Breast epithelium (tissue), 4 donors: ENCODE measurements at places on chromosomes 11 and 22. TPM values are rescaled to one million over a fixed set of nuclear protein-coding genes. Genes with fewer than 3 reads are reported as not detected.

GRCh38 chr11:85768473-85769146 lies 42.3 kb downstream of the SYTL2 start:
- DNase-seq: no peak

The PRG3 gene
- total RNA-seq: not detected

GRCh38 chr11:105598371-105598770 lies 11.5 kb upstream of the GRIA4 start:
- no peak for DNase-seq

GRCh38 chr11:16040151-16040550 lies 316.2 kb downstream of the SOX6 start:
- no peak for DNase-seq

- DNase-seq: no peak
Observed at GRCh38 chr22:26608129-26608528, 9.7 kb downstream of the CRYBB1 start.
